ENCODE measurements at places on chromosomes 1 and 21.

- DNase-seq, result no peak
Observed at GRCh38 chr1:190754666-190755065, 277.0 kb upstream of the BRINP3 start.

DNA sequence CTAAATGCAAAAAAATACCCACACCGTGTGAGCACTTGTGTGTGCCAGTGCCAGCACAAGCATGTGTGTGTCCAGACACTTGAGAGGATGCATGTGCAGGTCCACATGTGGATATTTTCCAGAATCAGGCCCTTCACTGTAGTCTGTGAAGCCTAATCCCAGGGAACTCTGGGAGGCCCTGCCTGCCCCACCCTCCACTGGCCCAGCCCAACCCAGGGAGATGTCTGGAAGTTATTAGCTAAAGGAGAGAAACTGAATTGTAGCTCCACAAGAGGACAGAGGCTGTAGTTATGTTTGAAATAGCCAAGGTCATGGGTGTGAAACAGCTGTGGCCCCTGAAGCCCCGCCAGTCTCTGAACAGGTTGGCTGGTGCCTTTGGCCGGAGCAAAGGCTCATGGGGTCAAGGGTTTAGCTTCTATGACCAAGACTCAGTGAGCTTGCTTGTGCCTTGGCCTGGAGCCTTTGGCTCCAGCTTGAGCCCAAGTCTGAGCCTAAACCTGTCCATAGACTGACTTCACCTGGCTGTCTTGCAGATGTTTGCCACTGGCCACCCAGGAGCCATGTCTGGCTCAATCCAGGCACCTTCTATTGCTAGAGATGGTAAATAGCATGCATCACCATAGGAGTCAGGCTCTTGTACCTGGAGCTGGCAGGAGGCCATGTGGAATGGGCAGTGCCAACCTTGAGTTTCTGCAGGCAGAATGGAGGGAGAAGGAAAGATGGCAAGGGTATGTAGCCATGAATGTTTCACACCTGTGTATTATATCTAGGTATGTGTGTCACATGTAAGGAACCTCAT lies 69.9 kb downstream of the TMEM53 start:
- DNase-seq, result no peak

DNA sequence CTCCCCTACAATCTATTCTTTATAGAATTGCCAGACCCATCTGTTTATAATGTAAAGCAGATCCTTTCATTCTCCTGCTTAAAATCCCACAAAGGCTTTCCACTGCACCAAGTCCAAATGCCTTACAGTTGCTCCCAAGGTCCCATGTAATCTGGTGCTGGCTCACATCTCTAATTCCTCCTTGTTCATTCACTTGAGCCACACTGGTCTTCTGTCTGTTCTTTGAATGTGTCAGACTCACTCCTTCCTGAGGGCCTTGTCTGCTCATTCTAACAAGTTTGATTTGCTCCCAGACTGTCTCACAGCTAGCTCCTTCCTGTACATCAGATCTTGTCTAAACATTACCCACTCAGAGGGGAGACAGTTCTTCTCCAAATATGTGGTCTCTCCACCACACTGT lies 38.9 kb downstream of the ALG14 start:
- no peak for DNase-seq

DNA sequence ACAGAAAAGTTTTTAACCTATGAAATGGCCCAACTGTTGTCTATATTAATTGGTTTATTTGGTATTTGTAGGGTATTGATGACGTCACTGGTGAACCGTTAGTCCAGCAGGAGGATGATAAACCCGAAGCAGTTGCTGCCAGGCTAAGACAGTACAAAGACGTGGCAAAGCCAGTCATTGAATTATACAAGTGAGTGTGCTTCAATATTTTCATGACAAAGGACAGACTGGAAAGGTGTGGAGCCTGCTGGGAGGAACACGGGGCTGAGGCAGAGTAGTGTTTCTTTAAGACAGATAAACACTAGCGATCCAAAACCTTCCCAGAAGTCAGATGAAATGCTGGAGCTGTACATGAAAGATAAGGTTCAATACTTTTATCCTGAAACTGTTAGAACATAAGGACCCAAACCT lies 76.7 kb downstream of the AK4 start:
- no peak for DNase-seq

DNA sequence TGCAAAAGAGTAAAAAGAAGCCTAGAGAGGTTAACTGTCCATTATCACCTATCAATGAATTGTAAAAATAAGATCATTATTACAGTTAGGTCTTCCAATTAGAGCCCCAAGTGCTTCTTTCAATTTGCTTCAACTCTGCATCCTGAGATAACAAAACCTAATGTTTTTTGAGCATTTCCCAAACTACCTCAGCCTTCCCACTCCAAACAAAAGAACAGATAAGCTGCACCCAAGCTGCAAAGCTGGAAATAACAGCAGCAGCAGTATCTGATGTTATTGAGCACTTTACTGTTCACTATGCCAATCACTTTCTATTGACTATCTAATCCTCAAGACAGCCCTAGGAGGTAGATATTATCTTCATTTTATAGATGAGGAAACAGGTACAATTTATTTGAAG lies 97.1 kb upstream of the SLFNL1 start:
- DNase-seq, result no peak

- DNase-seq, result no peak
Observed at GRCh38 chr1:62076286-62076685, 118.4 kb upstream of the L1TD1 start.
